AG04449 (cell line): ENCODE measurements at places on chromosomes 6 and 20.

DNA sequence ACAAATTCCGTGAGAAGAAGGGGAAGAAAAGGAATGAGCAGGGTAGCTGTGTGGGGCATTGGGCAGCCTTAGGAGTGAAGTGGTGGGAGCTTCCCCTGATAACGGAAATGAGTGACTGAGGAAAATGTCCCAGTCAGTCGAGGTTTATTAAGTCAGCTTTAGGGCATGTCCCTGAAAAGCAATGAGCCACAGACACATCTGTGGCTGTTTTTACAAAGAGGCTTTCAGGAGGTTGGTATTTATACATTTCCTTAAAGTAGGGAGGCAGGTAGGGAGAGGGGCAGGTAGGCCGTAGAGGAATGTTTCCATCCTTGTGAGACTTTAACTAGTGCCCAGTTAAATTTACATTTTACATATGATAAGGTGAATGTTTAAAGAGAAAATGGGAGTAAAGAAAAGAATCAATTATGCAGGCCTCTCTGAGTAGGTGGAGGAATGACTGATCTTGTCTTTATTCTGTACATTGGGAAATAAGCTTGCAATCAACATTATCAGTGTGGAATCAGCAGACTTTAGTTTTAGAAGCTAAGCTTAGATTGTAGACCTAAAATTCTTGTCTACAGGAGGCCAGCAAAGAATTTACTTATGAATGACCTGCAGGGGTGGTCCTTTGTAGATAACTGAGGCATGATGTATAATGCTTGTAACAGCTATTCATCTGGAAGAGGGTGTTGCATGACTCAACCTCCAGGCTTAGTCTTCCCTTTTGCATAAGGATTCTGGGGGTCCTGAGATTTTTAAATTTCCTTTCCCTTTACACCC, 18.5 kb downstream of the SLC22A2 start:
- DNase-seq: no peak

GRCh38 chr6:107956586-107957307, 1.3 kb downstream of the SEC63 start:
- no peak for DNase-seq

DNA sequence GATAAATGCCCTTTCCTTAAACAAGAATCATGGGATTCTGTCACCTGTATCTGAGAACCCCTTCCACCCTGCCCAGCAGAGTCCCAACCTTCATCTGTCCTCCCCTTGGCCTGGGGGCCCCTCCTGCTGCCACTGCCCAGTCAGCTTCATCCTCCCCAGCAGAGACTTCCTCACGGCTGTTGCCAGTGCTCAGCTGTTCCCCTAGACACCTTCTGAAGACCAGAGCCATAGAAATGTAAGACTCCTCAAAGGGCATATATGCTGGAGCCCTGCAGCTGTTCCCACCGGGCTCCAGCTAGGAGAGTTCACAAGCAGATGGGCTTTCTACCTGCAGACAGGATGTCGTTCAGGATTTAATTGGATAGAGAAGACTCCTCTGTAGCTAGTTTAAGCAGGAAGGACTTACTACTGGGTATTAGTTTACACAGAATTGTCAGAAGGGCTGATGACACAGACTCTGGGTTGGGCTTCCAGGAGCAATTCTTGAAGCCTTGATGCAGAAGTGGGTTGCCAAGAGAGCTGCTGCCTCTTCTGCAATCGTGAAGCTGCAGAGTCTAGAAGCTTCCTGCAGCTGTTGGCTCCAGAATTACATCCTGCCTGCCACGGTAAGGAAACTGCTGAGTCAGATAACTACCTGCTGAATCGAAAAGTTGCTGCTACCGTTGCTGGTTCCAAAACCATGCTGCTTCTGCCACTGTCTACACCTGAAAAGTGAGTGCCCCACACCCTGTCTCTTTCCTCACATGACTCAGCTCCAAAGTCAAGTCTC, 57.1 kb upstream of the MLN start:
- peak; percentile 9 for DNase-seq

DNA sequence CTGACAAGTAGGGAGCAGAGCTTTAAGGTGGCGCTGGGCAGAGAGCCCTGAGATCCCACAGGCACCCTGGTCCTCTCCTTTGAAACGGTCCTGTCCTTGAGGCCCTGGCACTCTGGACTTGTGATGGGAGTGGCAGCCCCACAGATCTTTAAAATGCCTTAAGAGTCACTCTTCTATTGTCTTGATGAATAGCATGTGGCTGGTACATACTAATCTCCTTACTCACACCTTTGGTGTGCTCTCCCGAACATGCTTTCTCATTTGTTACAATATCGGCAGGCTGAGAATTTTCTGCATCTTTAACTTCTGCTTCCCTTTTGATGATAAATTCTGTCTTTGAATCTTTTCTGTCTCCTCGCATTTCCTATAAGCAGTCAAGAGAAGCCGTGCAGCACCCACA, 333.8 kb downstream of the TFAP2A start:
- no peak for DNase-seq

DNA sequence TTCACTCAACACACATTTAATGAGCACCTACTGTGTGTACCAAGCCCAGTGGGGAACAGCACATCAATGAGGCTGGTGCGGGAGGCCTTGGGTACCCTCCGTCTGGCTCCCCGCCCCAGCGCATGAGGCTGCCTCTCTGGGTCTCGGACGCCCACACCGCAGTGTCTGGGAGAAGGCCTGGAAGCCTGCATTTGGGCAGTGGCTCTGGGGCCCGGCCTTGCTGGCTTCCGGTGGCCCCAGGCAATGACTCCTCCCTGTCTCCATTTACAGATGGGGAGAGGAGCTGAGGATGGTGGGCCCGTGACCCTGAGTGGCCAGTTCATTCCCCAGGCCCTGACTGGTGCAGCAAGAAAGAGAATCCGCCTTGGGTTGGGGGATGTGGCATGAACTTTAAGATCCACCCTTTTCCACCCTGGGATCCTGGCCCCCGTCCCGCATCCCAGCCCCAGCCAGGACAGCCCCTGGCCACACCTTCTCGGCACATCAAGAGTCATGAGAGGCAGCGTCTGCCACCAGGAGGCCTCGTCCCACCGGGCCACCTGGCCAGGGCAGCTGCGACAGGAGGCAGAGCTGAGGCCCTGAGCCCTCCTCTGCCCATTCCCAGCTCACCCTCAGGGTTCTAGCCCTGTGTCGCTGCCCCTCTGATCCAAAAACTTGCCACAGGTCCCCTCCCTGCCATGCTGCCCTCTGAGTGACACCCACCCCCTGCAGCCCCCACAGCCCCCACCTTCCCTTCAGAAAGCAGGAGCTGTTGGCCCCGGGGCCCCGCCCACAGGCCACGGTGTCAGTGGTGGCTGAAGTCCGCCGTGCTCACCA, 17.5 kb upstream of the MRGBP start:
- no peak for DNase-seq

DNA sequence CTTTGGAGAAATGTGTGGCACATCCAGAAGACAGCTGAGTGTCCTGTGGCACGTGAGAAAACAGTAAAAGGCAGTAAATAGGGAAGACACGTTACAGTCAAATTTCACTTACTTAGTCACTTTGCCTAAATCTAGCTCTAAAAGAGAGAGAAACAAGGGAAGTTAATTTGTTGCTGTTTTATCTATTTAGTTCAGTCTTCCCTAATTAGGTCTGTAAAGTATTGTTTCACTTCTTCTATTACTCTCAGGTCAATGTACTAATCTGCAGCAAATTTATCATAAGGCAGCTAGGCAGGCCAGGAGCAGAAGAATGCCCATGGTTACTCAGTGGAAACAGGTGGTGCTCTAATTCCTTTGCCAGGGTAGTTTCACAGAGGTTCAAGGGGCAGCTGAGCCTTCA, 124.3 kb upstream of the CNR1 start:
- DNase-seq: no peak

GRCh38 chr6:157456524-157456829, 75.5 kb downstream of the ZDHHC14 start:
- no peak for DNase-seq

DNA sequence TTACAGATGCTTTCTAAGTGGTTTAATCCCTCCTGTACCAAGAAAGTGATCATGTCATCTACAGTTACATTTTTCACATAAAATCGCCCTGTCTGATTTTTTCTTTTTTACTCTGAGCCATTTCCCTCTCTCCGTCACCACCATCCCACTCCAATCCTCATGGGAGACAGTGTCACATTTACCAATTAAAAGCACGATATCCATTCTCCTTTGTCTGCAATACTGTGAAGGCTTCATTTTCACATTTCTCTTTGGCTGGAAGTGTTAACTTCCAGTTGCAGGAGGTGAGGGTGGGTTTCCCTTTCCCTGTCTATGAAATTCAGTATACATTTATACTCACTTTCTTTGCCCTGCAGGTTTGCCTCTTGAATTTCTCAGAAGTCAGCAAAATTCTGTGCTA, 372.7 kb upstream of the CNR1 start:
- DNase-seq: no peak

GRCh38 chr20:891058-891705, 25.0 kb downstream of the ANGPT4 start:
- no peak for DNase-seq

DNA sequence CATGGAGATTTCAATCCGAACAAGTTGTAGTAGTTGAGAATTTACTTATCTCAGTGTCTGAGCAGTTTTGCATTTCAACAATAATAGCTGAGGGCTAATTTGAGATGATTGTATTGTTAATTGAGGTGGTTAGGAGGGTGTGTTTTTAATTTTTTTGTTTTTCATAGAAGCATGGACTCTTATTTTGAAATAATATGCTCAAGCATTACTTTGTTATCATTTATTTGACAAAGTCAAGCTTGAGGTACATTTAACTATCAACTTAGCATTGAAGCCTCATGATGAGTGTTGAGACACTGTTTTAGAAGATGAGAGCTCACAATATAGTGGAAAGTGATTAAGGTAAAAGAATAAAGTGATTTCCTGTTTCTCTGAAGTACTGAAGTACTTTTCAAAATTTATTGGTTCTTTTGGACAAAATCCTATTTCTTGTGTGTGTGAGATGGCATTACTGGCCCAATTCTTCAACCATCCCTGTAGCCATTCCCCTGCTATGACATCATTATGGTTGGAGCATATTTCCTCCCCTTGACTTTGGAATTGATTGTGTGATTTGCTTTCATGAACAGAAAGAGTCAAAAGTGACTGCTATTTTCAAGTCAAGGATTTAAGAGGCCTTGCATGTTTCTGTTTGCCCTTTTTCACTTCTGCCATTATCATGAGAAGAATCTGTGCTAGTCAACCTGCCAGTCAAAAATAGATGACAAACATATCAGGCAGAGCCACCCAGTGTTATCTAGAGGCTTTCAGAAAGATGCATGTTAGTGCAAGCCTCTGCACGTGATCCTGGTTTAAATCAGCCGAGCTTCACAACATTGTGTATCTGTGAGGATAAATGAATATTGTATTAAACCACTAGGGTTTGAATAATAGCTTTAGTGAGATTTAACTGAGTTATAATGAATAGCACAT, 1112.3 kb upstream of the CITED2 start:
- no peak for DNase-seq

- DNase-seq: no peak
Observed at GRCh38 chr6:71383476-71383875, 94.9 kb downstream of the OGFRL1 start.

DNA sequence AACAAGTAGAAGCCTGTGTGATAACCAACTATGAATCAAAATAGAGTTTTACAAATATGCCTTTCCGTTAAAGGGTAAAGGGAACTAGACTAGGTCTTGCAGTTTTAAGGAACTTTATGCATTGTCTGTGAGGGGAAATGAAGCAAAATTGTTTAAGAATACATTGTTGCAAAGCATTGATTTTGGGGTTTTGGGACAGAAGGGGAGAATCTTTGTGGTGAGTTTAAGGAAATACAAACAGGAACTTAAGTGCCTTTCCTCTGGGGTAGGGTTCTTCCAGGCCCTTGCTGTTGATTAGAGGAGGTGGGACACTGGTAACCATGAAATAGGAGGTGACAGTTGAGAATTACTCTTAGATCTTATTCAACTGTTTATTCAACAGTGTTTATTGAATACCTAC, 4.7 kb downstream of the MAPK14 start:
- no peak for DNase-seq

- no peak for DNase-seq
Observed at GRCh38 chr6:108421366-108421765, 126.5 kb downstream of the AFG1L start.

DNA sequence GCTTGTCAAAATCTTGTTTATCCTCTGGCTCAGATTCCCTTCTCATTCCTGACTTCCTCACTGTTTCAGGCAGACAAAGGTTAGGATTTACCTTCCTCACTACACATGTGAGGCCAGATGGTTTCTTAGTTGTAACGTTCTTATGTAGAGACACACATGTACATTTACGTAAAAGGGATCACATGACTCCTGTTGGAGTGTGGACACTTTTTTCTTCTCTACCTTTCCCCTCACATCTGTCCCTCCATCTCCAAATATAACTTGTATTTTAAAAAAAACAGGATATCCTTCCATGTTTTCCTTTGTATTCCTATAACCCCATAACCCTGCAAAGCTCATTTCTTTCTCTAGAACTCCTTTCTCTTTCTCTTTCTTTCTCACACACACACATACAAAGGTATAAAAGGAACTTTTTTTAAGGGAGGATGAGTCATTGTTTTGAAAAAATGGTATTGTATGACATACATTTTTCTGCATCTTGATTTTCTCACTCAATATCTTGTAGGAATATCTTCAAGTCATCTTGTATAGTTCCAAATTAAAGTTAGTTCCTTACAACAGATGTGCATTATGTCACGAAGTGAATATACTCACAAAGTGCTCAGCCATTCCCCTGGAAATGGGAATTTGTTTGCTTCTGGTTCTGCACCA, 78.2 kb upstream of the SULF2 start:
- no peak for DNase-seq

DNA sequence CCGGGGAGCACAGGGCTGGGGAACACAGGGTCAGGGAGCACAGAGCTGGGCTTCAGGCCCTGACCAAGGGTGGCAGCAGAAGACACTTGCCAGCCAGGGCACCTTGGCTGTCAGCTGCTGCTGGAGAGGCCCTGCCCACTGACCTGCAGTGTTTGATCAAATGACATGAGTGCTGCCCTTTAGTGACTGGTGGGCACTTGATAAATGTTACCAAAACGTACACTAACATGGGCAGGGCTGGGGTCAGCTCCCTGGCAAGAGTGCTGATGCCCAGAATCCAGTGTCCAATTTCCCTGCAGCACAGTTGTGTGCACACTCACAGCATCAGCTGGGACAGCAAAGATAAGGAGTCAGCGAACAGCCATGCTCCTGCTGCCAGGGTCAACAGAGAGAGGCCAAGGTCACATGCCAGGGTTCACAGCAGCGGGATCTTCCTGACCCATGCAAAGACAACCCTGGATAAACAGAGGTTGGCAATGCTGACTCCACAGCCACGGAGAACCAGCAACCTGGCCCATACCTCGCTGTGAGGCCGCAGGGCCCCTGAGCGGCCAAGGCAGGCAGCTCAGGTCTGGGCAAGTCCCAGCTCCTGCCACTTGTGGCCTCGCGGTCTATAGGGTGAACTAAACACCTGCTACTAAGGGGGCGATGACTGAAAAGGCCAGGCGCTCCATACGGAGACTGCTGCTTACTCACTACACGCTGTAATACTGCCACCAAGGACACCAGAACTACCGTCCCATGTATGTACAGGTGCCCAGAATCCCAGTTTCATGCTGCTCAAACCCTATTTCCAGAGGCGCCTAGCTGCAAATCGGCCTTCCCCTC, 46.3 kb downstream of the NINL start:
- DNase-seq: no peak
